ENCODE measurements at places on chromosomes 2 and 18. TPM values are rescaled to one million over a fixed set of nuclear protein-coding genes. Genes with fewer than 3 reads are reported as not detected.

SLC4A3 gene
- total RNA-seq = 6.8 TPM

HOXD12 gene
- 0.60 TPM for total RNA-seq

SH3RF3 gene
- total RNA-seq = 8.6 TPM

TCF7L1 gene
- not detected for total RNA-seq

WNT6 gene
- total RNA-seq = not detected

PKDCC gene
- 3.8 TPM for total RNA-seq

MEX3C gene
- total RNA-seq = 36.4 TPM

VWC2L gene
- not detected for total RNA-seq

TSGA10 gene
- 1.8 TPM for total RNA-seq

PHOSPHO2 gene
- 3.0 TPM for total RNA-seq

STEAP3 gene
- 3.2 TPM for total RNA-seq

RAPGEF4 gene
- total RNA-seq = 2.2 TPM

TMEM214 gene
- total RNA-seq = 38.3 TPM

APLF gene
- total RNA-seq = 0.69 TPM

Measured in A375 (cell line).